ENCODE measurements at places on chromosomes 3 and 15.
A peak's percentile ranks its signal among the peaks of the same experiment; 100 is the strongest.

DNA sequence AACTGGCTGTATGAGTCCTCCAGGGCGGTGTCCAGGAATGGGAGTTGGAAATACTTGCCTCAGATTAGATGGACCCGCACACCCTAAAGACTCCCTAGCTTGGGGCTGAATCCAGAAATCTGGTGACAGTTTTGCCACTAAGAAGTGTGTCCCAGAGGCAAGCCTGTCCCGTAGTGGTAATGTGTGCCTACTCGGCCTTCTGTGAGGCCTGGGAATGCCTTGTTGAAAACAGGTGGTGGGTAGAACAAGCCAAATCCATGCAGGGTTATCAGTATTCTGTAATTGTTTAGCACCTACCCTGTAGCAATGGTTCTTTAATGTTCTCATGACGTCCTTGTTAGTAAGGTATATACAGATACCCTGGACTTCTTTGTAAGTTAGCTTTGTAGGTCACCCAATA is 1.6 kb downstream of the C3orf52 start:
- no peak for DNase-seq

- DNase-seq: no peak
Observed at GRCh38 chr3:179603831-179604230, 607 bp downstream of the MRPL47 start.

DNA sequence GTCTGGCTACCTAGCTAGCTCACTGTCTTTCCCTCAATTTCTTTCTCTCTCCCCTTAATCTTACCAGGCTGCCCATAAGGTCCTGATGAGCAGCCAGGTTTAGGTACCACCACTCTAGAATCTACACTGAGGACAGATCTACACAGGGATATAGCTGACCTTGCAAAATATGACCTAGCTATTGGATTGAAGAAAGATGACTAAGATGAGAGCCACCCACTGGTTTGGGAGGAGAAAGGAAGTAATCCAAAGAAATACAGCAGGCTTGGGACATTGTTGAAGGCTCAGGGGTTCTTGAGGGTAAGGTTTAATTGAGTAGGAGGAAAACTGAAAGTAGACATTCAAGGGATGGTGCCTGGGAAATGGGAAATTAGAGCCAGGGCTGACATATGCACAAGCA is 142.0 kb upstream of the TMC3 start:
- no peak for DNase-seq

DNA sequence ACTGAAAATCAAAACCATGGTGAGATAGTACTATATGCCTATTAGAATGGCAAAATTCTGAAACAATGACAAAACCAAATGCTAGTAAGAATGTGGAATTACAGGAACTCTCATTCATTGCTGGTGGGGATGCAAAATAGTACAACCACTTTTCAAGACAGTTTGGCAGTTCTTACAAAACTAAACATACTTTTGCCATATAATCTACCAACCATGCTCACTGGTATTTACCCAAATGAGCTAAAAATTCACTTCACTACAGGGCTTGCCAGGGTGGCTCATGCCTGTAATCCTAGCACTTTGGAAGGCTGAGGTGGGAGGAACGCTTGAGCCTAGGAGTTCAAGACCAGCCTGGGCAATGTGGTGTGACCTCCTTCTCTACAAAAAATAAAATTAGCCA is 40.0 kb downstream of the MYO9A start:
- no peak for DNase-seq

DNA sequence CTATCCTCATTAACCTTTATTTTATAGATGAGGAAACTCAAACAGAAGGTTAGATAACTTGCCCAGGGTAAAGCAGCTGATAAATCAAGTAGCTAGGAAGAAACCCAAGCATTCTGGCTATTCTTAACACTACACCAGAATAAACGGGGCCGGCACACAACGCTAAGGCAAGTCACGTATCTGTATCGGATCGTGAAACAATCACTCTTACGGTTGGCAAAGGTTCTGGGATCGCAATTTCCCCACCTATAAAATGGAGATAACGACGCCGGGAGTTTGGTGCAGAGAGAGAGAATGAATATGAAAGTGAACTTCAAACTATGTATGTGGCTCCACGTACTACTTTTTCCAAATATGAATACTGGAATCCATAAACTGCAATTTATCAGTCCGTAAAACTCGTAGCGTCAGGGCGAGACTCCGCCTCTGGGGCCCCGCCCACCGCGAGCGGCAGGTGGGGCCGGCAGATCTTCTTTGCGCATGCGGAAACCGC is 252 bp upstream of the ARMC8 start:
- peak; percentile 94 for DNase-seq

DNA sequence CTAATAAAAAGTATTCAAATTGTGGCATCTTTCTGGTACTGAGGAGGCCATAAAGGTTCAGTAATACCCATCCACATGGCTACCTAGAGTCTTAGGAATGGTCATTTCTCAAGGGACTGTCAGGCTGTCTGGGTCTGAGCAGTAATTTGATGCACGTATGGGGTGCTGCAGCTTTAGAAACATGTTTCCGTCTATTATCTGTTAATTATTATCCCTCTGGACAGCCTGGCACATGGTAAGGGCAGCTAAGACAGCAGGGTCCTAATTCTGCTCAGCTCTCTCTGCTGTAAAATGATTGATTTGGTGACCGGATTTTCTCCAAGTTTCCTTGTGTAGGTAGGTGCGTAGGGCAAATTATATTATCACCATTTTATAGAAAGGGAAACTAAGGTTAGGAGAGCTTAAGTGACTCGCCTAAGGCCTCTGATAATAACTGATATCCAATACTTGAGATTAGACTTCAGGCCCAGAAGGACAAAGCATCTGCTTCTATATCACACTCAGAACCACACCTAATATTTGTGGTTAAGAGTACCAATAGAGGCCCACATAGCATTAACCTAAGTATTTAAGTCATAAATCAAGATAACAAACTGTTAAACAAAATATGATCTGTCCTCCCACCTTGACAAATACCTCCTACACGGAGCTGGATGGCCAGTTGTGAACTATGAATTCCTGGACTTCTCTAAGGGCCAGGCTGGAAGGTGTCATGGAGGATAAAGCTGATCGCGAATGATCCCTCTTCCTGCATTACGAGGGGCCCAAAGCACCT is 2.9 kb upstream of the RAP2B start:
- DNase-seq: no peak

GRCh38 chr3:184382326-184383032 is 2.6 kb downstream of the CHRD start:
- DNase-seq: no peak

DNA sequence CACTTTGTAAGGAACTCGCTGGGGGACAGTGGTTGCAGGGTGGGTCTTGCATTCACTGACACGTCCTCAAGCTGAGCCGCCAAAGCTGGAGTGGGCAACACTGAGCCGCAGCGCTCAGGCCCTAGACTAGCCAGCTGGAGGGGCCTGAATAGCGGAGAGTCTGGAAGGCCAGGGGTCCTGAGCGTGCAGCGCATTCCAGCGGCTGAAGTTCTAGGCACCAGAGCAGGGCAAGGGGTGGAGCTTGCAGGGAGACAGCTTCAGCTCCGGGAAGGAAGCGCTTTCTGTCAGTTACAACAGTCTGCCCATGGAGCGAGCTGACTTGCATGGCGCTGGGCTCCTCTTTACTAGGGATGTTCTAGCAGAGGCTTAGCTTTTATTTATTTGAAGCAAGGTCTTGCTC is 2.7 kb downstream of the MAP6D1 start:
- DNase-seq: no peak

GRCh38 chr3:32593903-32594525 is 23.4 kb upstream of the DYNC1LI1 start:
- DNase-seq: no peak

GRCh38 chr3:172595664-172596393 is 72.6 kb upstream of the TNFSF10 start:
- DNase-seq: peak; percentile 35

All from NCI-H446 (cell line).